Pons (tissue), 1 donor: ENCODE measurements at places on chromosomes 2 and 18.

GRCh38 chr2:167411367-167411766, 523.1 kb downstream of the XIRP2 start:
- no peak for DNase-seq

DNA sequence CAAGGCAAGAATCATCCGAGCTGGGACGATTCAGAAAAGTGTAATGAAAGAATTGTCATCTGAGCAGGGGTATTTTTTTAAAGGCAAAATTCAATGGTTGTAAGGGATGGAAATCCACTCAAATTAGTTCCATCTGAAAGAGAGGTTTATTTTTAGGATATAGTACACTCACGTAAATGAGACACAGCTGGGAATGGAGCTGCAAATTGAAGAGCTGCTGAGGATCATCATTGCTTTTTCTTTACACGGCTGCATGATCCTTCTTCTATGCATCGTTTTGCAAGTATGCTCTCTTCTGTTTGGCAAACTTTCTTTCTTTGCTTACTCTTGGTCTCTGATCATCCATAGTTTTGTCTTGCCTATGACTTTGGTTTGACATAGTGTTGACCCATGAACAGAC, 27.4 kb upstream of the CUL3 start:
- DNase-seq: no peak

- no peak for DNase-seq
These were observed 293.7 kb downstream of the DYSF start for GRCh38 chr2:71746946-71747501.

- no peak for DNase-seq
These were observed 218.5 kb downstream of the LDLRAD4 start for GRCh38 chr18:13437034-13437433.

DNA sequence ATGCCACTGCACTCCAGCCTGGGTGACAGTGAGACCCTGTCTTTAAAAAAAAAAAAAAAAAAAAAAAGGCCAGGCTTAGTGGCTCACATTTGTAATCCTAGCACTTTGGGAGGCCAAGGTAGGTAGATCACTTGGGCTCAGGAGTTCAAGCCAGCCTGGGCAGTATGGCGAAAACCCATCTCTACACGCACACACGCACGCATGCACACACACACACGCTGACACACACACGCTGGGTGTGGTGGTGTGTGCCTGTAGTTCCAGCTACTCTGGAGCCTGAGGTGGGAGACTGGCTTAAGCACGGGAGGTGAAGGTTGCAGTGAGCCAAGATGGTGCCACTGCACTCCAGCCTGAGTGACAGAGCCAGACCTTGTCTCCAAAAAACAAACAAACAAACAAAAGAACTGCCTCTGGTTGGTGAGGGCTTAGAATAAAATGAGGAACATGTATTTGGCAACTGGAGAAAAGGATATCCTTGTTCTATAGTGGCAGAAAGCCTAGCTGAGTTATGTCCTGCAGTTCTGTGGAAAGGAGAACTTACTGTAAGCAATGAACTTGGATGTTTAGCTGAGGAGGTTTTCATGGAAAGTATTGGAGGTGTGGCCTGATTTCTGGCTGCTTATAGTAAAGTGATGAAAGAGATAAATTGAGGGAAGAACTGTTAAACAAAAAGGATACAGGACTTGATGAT, 34.0 kb downstream of the HAT1 start:
- peak; percentile 36 for DNase-seq
